ENCODE measurements at places on chromosomes 11 and 22.

DNA sequence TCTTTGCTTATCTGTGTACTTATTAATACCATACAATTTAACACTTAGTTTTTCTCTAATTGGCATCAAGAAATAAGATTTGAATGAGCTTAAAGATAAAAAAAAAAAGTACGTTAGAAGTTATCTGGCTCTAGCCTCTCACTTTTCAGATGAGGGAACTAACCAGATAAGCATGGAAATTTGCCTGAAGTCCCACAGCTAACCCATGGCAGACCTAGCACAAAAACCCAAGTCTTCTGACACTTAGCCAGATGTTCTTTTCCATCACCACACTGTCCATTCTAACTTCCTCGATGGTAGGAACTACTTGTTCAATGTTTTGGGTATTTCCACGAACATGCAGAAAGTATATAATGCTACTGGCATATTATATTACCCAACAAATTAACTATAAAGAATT, 7.4 kb upstream of the SOX6 start:
- DNase-seq, result no peak

- DNase-seq, result no peak
Measured at GRCh38 chr22:33620085-33620484, 300.2 kb downstream of the LARGE1 start.

- DNase-seq, result no peak
Measured at GRCh38 chr22:23121424-23121823, 20.4 kb downstream of the RSPH14 start.

DNA sequence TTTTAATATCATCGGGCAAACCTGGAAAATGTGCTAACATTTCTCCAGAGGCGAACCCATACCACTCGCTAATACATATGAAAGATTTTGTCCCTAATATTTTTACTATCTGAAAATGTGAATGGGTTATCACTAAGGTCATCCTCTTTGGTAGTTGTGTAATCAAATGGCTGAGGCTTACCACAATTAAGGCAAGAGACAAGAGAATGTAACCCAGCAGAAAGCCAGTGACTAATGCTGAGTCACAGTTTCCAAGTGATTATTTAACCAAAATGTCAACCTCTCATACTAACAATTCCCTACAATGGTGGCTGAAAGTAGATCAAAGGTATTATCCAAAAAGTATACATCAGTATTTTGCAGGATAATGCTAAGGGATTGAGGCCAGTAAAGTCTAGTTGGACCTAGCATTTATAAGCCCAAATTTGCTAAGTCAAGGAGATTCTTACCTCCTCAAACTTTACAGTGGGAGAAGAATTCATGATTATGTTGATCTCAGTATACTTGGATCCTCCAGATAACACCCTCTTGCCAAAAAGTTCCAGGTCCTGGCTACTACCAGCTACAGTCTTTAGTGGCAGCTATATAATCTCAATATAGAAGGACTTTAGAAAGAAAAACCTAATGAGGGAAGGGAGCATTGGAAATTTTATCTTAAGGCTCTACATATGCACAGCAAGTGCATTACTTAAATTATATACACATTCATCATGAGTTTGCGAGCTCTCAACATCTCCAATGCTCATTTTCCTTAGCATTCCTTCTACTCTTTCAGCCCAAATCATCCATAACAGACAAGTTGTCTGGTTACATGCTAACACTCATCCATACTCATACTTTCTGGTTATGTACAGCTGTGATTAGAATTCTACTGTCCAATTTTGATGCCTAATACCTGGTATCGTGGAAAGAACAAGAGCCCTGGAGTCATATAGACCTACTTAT, 25.4 kb downstream of the SIK3 start:
- DNase-seq, result no peak

- no peak for DNase-seq
Measured at GRCh38 chr11:9575260-9576240, 2.1 kb downstream of the WEE1 start.

DNA sequence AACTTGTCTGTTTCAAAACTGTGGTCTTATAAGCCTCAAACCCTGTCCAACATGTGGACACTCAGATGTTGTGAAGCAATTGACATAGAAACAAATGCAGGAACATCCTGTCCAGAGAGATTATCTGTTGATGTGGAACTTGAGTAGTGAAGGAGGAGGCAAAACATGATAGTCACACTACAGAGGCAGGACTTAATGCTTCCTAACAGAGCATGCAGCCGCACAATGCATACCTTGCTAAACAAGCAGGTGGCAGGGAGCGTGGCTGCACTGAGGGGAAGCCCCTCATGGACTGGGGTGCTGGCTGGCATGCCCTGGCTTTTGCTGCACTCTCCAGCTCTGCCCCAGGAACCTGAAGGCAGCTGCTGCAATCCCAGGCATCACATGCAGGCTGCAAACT, 5.3 kb downstream of the C22orf39 start:
- DNase-seq, result no peak

DNA sequence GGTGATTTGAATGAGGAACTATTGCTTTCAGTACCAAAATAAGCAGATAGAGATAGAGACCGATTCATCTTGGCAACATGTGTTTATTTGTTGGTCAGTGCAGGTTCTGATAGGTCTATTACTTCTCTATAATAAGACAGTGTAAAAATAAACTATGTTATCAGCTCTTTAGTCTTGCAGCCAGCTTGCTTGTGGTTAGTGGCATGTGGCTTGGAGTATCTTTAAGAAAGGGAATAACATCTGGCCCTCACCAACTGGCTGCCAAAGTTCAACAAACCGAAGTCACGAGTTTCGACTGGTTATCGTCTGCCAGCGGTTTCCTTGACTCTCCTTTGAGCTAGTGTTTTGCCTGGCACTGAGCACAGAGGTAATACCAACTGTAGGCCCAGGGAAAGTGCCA, 71.8 kb downstream of the CTTN start:
- DNase-seq, result peak; percentile 37

GRCh38 chr11:10930972-10931760, 73.3 kb upstream of the ZBED5 start:
- no peak for DNase-seq

DNA sequence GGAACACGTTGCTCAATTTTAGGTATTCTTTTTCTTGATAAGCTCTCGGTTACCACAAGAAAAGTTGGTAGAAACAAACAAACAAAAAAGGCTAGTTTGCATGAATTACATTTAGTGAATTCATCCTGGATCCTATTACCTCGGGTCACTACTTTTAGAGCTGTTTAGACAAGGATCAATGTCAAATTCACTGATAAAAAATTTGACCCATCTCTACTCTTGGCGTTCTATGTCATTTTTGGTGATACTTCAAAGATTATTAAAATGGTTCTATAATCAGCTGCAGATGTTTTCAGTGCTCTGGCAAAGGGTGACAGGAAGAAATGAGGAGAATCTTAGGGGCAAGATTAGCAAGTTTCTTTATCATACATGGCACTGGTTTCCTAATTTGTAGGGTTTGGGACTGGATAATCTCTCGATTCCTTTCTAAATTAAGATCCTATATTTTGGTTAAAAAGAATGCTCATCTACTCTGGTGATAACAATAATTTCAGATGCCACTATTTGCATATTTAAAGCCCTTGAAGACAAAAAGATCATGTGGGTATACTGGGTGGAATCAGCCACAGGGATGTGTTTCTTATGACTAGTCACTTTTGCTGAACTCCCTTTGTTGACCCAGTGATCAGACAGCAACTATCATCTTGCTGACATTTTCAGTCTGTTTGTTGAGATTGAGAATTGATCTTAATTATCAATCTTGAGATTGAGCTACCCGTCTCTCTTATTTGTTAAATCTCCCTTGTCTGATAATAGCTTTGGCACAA, 442.9 kb downstream of the AASDHPPT start:
- DNase-seq, result no peak

GRCh38 chr22:44479662-44480061, 18.4 kb downstream of the RTL6 start:
- DNase-seq, result no peak

GRCh38 chr11:112780351-112781087, 180.7 kb upstream of the NCAM1 start:
- DNase-seq, result no peak

- no peak for DNase-seq
Measured at GRCh38 chr11:66417000-66417399, 3.8 kb upstream of the NPAS4 start.

DNA sequence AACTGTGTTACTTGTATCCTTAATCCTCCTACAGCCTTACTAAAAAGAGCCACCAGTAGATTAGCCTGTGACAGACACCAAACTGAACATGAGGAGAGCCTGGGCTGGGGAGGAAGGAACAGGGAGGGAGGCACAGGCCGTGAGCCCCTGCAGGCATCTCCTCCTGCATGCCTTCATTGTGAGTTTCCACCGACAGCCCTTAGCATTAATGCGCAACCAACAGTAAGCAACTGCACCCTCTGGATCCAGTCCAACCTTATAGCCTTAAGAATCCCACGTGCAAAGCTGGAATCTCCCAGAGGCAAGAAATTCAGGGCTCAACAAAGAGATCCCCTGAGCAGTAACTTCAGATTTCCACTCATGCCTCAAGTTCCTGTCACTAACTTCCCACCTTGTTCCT, 84.6 kb downstream of the ETS1 start:
- DNase-seq, result no peak

DNA sequence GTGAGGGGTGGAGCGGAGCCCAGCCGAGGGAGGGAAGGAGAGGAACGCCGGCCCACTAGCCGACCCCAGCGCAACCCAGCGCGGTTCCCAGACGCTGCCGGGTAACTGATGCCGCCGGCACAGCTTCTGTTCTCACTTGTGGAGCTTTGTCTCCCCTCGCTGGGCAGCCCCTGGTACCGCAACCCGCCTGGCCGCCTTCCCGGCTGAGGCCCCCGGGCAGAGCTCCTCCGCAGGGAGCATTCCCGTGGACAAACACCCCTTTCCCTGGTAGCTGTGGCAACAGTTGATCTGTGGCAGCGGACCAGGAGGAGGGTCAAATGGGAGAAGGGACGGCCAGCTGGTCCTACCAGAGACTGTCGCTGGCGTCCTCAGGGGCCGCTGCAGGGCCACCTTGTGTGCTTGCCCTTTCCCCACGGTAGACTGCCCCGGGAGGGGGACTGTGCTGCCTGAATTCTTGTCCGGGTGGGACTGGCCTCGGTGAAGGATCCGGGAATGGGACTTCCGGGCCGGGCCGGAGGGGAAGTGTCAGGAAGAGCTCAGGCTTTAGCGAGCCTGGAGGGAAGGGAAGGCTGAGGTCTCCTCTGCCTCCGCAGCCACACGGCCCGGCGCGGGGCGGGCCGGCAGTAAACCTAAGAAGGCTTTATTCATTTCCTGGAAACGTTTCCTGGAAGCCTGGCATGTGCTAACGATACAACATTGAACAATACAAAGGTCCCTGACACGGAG, 468.0 kb downstream of the OPCML start:
- DNase-seq, result no peak

- DNase-seq, result no peak
Measured at GRCh38 chr11:120212926-120213325, 2.1 kb downstream of the OAF start.

DNA sequence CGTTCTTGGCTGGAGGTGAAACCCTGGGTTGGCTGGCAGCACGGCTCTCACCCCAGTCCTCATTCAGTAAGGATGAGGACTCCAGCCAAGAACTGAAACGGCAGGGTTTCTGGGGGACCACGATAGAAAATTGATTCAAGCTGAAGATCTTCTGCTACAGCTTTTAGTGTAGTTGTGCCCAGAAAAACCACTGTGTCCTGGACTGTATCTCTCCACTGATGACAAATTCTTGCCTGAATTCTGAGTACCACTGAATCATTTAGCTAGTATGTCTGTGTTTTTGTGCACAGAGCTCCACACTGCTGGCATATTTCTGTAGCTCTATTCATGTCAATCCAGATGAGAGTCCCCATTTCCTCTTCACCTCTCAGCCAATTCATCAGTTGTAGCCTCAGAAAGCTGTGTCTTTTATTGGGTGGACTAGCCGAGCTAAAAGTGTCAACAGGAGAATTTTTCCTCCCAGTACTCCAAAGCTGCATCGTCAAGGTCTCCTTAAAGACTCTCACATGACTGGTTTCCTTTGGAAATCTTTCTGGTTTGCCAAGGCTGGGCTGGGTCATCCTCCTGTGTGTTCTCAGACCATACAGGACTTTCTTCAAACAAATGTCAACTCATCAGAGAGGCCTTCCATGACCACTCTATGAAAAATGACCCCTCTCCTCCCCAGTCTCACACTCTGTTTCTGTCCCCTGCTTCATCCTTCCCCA, 144.6 kb downstream of the LDLRAD3 start:
- no peak for DNase-seq

- DNase-seq, result no peak
Measured at GRCh38 chr22:27247701-27248434, 553.7 kb downstream of the MN1 start.

GRCh38 chr11:78941226-78941851, 366.7 kb upstream of the NARS2 start:
- no peak for DNase-seq

GRCh38 chr22:46569055-46569847, 31.8 kb upstream of the CELSR1 start:
- no peak for DNase-seq
